ENCODE measurements at places on chromosomes 5 and 9.

DNA sequence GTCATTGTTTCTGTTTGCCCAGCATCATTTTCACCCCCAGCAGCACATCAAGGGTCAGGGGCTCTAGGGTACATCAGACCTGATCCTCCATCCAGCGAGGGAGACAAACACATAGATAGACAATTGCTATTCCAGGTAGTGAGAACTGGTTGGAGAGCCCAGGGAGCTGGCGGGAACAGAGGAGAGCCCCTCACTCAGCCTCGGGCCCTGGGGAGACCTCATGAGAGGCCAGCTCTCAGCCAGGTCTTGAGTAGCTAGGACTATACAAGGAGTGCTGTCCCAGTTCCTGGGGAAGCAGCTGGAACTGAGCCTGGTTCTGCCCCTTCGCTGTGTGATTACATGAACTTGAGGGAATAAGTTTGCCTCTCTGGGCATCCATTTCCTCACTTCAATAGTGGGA is 80.3 kb downstream of the HRH2 start:
- no peak for DNase-seq

DNA sequence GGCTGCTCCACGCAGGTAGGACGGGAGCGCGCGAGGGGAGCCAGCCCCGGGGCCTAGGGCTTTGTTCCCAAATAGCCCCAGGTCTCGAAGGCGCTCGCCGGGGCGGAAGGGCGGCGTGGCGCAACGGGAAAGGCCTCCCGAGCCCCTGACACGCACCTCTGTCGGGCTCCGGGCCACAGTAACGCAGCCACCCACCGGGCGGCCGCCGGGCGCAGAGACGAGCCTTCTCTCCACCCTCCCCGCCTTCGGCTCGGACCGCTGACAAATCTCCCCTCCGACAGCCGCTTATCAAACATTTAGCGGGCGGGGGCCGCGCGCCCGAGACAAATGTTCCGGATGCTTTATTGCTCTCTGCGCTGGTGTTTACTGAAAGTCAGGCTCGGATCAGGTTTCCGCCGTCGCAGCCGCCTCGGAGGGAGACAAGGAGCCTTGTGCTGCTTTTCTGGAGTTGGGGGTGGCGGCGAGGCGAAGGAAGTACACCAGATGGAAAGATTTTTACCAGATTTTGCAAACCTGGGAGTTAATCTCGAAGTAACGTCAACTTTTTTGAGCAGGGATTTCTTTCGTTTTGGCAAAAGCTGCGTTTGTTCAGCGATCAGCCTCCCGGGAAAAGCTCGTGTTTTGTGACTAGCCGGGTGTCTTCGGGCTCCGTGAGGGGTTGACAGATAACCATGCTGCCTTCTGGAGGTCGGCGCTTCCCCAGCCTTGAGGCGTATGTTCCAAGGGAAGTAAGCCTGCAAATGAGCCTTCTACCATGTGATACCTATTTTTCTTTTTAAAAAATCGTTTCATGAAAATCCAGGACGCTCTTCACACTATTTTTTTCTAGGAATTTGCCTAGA is 950 bp downstream of the RGMB start:
- DNase-seq, result peak; percentile 52

GRCh38 chr9:69121155-69122081 is 52.7 kb upstream of the TJP2 start:
- no peak for DNase-seq

- DNase-seq, result no peak
These were observed 15.5 kb downstream of the ADAMTS16 start for GRCh38 chr5:5155617-5156016.

GRCh38 chr9:128928624-128929023 is 7.8 kb downstream of the PHYHD1 start:
- DNase-seq, result no peak

DNA sequence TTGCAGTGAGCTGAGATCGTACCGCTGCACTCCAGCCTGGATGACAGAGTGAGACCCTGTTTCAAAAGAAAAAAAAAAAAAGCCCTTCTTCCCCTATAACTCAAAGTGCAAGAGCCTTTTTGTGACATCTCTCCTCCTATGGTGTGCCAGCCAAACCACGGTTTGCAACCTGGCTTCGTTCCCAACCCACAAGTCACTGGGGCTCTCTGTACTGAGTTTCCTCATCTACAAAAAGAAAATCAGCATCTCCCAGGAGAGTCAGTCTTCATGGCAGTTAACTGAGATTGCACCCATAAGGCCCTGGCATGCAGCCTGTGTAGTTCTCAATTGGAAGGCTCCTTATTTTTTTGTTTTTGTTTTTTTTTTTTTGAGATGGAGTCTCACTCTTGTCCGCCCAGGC is 14.8 kb downstream of the ODF2 start:
- DNase-seq, result no peak

Data from activated naive CD4-positive, alpha-beta T cell (primary cell).